Astrocyte of the hippocampus (primary cell): ENCODE measurements at places on chromosomes 6 and 20.

DNA sequence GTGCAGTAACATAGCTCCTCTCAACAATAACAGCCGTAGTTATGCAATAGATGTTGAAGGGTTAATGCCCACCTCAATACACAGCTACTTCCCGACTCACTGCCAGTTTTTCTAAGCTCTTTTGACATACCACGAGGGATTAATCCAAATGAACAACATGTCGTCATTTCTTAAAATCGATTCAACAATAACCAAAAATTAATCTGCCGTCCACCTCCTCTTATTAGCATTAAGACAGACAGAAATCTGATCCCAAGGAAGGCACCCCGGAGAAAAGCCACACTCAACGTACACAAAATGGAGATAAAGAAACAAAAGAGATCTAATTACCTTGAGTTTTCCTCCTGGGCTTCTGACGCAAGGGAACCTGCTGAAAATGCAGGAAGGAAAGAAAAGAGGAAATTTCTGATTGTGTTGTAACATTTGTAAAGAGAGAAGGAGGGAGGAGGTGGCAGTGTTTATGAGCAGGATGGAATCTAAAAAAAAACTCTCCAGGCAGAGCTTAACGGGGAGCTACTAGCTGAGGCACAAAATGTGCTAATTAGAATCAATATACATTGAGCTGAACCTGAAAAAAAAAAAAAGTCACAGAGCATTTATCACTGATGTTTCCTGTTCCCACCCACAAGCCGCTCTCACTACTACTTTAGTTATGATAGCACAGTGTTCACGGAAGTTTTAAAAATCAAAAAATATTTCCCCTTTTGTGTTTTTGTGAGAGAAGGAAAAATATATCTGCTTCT lies 109.3 kb downstream of the IPCEF1 start:
- DNase-seq = no peak

DNA sequence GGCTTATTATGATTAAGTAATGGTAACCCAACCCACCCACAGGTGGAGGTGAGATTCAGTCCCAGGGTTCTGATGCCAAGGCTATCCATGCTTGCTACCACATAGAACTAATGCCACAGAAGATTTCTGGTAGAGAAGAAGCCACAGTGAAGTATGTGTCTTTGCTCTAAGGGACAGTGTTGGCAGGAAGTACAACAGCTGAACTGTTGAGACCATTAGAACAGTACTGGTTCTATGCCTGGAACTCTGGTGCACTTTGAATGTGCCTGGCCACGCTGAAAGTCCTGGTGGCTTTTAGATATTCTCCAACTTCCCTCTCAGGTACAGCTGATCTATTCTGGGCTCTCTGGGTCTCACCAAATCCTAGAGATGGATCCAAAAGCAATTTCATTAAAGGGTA lies 7.8 kb downstream of the STX7 start:
- DNase-seq = no peak

- DNase-seq = no peak
Measured at GRCh38 chr6:30922447-30922852, 8.4 kb downstream of the VARS2 start.

DNA sequence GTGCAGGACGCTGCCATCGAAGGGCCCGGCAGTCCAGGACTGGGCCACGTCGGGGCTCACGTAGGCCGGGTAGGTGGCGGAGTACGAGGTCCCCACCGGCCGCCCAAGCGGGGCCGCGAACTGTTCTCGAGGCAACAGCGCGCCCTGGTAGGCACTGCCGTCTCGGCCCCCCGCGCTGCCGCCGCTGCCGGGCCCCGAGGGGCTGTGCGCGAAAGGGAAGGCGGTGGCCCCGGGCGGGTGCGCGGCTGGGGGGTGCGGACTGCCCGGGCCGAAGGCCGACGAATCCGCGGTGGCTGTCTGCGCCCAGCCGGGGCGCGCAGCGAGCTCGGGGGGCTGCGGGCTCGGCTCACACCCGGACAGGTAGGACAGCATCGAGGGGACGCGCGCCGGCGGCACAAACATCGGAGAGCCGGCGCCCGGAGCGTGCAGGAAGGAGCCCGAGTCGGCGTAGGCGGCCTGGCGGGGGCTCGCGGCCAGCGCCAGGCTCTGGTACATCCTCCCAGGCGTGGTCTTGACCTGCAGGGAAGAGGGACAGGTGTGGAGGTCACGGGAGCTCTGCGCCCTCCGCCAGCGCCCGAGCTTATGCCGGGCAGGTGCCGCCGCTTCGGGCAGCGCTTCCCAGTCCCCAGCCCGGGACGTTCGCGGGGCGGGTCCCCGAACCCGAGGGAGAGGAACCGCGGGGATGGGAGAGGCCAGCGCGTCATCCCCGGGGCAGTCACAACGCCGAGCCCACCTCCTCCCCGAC lies 596 bp downstream of the GATA5 start:
- DNase-seq = no peak

GRCh38 chr20:12773936-12774335 lies 234.8 kb upstream of the SPTLC3 start:
- DNase-seq = no peak

GRCh38 chr6:6436946-6437345 lies 116.5 kb upstream of the F13A1 start:
- DNase-seq = no peak

DNA sequence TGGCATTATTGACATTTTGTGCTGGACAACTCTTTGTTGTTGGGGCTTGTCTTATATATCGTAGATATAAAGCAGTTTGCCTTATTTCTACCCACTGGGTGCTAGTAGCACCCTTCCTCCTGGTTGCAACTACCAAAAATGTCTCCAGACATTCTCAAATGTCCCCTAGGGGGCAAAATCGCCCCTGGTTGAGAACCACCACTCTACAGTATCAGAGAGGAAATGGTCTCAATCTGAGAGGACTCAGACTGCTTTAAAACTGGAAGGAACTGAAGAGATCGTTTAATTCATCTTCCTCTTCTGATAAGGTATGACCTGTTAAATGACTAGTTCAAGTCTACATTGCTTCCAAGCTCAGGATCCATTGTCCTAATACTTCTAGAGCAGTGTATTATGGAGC lies 14.9 kb downstream of the SH3BGRL2 start:
- DNase-seq = no peak

GRCh38 chr20:39538317-39538716 lies 576.2 kb downstream of the DHX35 start:
- DNase-seq = no peak

DNA sequence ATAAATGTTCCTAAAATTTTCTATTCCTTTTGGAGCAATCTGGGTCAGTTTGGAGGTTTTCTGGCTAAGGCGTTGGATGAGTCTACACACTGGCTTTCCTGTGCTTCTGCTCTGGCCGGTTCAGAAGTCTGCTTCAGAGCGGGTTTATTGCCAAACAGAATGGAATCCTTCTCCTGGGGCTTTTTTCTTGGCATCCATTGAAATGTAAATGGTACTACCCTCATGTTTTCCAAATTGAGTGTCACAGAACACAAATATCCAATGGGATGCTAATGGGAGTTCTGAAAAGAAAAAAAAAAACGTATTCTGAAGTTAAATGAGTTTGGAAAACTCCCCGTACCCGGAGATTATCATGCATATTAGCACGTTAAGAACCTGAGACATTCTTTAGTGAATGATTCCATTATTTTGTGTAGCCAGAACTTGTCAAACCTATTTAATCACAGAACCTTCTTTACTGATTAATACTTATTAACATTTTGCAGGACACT lies 930.3 kb downstream of the QKI start:
- DNase-seq = peak; percentile 77

DNA sequence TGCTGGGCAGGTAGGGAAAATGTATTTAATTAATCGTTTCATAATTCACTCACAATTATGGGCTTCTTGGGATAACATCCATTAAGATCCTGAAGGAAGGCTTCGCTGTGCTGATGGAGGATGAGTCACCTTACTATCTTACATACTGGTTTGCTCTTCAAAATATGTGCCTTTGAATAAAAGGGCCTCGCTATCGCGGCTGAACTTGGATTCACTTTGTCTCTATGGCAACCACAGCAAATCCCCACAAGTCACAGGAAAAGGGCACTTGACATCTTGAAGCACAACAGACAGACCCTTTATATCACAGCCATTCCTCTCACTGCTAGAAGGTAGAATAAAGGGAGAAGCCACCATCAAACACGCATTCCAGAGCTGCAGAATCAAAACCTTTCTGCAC lies 141.3 kb upstream of the MYLIP start:
- peak; percentile 20 for DNase-seq

GRCh38 chr6:33314943-33315792 lies 1.3 kb upstream of the TAPBP start:
- DNase-seq = no peak

- peak; percentile 29 for DNase-seq
Measured at GRCh38 chr6:143346004-143346403, 104.5 kb downstream of the ADAT2 start.

DNA sequence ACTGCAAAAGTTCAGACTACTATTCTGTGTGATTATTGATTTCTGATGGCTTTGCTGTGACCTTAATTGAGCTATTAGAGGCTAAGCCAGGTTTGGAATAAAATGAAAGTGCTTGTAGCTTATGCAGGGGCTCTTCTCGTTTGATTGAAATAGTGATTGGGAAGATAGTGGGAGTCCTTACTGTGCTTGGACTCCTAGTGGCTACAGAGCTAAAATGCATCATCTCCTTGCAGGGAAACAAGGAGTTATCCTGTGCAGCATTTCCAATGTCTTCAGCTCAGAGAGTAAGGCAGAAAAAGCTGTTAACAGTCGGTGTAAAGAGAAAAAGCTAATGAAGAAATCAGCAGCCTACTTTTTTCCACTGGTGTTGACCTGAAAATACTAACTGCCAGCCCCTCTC lies 173.5 kb downstream of the SLC35F1 start:
- DNase-seq = no peak

DNA sequence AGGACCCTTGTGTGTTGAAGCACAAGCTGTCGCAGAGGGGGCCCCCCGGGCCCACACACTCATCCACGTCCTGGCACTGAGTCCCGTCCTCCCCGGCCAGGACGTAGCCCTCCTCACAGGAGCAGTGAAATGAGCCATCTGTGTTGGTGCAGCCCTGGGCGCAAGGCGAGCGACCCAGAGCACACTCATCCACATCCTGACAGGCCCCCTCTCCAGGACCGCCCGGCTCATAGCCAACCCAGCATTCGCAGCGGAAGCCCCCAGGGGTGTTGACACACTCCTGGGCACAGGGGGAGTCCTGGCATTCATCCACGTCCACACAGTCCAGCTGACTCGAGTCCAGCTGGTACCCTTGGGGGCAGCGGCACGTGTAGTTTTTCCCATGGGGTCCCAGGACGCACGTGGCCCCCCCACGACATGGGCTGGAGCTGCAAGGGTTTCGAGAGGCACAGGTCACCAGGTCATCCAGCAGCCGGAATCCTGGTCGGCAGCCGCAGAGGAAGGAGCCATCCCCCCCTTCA lies 1.2 kb downstream of the CD93 start:
- DNase-seq = no peak

- peak; percentile 76 for DNase-seq
Measured at GRCh38 chr6:2196079-2196679, 49.2 kb downstream of the GMDS start.

- peak; percentile 99 for DNase-seq
Measured at GRCh38 chr6:11609324-11610071, 71.9 kb downstream of the TMEM170B start.

- DNase-seq = no peak
Measured at GRCh38 chr6:92259171-92259570, 1160.2 kb downstream of the EPHA7 start.

DNA sequence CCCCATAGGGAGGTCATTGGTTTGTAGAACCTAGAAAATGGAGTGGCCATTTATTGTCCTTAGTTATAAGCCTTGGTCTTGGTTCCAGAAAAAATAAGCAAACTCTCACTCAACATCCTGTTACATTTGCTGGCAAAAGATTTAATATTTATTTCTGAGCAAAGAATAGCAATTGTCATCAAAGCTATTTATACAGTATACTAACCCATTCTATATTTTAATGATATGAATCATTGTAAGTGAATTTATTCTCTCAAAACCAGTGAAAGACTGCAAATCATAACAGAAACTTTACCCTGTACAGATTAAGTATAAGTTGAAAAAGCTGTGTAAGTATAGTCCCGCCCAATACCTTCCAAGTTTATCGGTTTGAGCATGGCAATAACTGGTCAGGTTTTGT lies 364.4 kb downstream of the CD109 start:
- DNase-seq = no peak

DNA sequence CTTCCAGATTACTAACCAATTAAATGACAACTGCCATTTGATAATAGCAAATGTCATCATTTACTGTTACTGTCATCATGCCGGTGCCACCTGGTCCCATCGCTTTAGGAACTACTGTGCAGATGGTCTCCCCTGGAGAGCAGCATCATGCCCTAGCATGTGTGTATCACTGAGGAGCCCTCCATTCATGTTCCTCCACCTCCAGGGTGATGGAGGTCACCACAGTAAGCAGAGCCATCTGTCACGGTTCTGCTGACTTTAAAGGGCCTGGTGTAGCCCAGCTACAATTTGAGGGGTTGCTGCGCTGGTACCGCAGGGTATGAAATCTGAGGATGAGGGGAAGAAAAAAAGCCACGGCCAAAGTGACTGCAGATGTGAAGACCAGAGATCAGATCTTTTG lies 118.8 kb upstream of the KCNK16 start:
- DNase-seq = no peak

DNA sequence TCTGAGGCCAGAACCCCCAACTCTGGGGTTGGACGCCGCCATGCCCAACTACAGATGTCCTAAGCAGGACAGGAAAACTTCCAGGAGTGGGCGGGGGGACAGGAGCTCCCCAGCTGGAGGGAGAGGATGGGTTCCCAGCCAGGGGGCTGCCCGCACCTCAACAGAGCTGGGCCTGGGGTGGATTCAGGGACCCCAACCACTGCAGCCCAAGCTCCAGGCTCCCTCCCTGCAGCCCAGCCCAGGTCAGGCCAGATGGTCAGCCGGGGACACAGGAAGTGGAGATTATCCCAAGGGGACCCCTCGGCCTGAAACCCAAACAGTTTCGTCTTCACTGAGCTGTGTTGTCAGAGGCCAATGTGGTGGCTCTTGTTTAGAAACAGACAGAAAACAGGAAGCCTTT lies 9.4 kb downstream of the LAMA5 start:
- no peak for DNase-seq

DNA sequence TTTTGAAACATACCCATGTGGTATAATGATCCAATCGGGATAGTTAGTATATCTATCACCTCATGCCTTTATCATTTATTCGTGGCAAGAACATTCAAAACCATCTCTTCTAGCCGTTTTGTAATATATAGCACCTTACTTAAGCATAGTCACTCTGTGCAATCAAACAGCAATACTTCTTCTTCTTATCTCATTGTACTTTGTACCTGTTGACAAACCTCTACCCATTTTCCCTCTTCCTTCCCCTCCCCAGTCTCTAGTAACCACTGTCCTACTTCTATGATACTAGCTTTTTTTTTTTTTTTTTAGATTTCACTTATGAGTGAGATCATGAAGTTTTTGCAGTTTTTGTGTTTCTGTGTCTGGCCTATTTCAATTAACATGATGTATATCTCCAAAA lies 296.7 kb downstream of the EYS start:
- no peak for DNase-seq

- DNase-seq = peak; percentile 70
Measured at GRCh38 chr20:45781391-45781931, 10.2 kb downstream of the WFDC3 start.

GRCh38 chr20:23684261-23684660 lies 4.6 kb downstream of the CST4 start:
- DNase-seq = no peak
